A549 treated with DMSO at 1 μM for 4 hours (cell line): ENCODE measurements at places on chromosomes 1 and 21. TPM values are rescaled to one million over a fixed set of nuclear protein-coding genes. Genes with fewer than 3 reads are reported as not detected.

The ANXA9 gene
- total RNA-seq = 0.57 to 1.0 TPM (median 0.67 TPM) in 5 replicates

The CDK18 gene
- total RNA-seq = 0.66 to 1.3 TPM (median 1.1 TPM) in 5 replicates

The NPPB gene
- 0.13 to 0.32 TPM in 2 of 5 replicates, not detected in the others for total RNA-seq

The USP24 gene
- 12.9 to 16.7 TPM (median 15.5 TPM) in 5 replicates for total RNA-seq

The MMP23B gene
- total RNA-seq = 0.52 to 1.0 TPM (median 0.83 TPM) in 5 replicates

The SMIM11 gene
- total RNA-seq = 1.7 to 24.3 TPM (median 13.0 TPM) in 5 replicates

The OLIG1 gene
- 0.07 TPM in 1 of 5 replicates, not detected in the others for total RNA-seq

The HCRTR1 gene
- total RNA-seq = not detected in 5 replicates

The SPRR1A gene
- total RNA-seq = not detected in 5 replicates

The OR1C1 gene
- not detected in 5 replicates for total RNA-seq

The SPOCD1 gene
- total RNA-seq = 4.6 to 8.0 TPM (median 5.0 TPM) in 5 replicates

The MAP10 gene
- total RNA-seq = 0.63 to 1.2 TPM (median 1.1 TPM) in 5 replicates

The FCRL6 gene
- not detected in 5 replicates for total RNA-seq

The MXRA8 gene
- 0.14 to 0.27 TPM (median 0.23 TPM) in 5 replicates for total RNA-seq

The RGS13 gene
- total RNA-seq = not detected in 5 replicates

The NCAM2 gene
- total RNA-seq = not detected in 5 replicates

The ARPC5 gene
- total RNA-seq = 143 to 197 TPM (median 175 TPM) in 5 replicates

The C1orf159 gene
- 11.5 to 16.4 TPM (median 12.5 TPM) in 5 replicates for total RNA-seq

The FCRL1 gene
- not detected in 5 replicates for total RNA-seq

The CLIC6 gene
- 0.05 to 0.08 TPM (median 0.07 TPM) in 5 replicates for total RNA-seq

The PERM1 gene
- total RNA-seq = 0.09 to 0.16 TPM (median 0.15 TPM) in 5 replicates

The PDZK1 gene
- total RNA-seq = 0.56 to 1.0 TPM (median 0.70 TPM) in 5 replicates

The GBP5 gene
- 0.02 to 0.10 TPM (median 0.03 TPM) in 3 of 5 replicates, not detected in the others for total RNA-seq

The HEYL gene
- total RNA-seq = 2.9 to 3.5 TPM (median 3.1 TPM) in 5 replicates

The LINGO4 gene
- not detected in 5 replicates for total RNA-seq

The DNASE2B gene
- not detected in 5 replicates for total RNA-seq

The CD48 gene
- not detected in 5 replicates for total RNA-seq

The NT5C1A gene
- not detected in 5 replicates for total RNA-seq

The AQP10 gene
- not detected in 5 replicates for total RNA-seq

The RGS16 gene
- total RNA-seq = 0.14 to 0.32 TPM (median 0.20 TPM) in 5 replicates

The ZNF692 gene
- 11.9 to 30.1 TPM (median 25.4 TPM) in 5 replicates for total RNA-seq

The PLPPR5 gene
- not detected in 5 replicates for total RNA-seq

The HES2 gene
- total RNA-seq = 2.1 to 4.3 TPM (median 3.1 TPM) in 5 replicates

The C2CD2 gene
- 10.4 to 11.6 TPM (median 10.7 TPM) in 5 replicates for total RNA-seq

The LORICRIN gene
- total RNA-seq = not detected in 5 replicates
